ENCODE measurements at places on chromosomes 6 and 20. TPM values are rescaled to one million over a fixed set of nuclear protein-coding genes. Genes with fewer than 3 reads are reported as not detected.

DNA sequence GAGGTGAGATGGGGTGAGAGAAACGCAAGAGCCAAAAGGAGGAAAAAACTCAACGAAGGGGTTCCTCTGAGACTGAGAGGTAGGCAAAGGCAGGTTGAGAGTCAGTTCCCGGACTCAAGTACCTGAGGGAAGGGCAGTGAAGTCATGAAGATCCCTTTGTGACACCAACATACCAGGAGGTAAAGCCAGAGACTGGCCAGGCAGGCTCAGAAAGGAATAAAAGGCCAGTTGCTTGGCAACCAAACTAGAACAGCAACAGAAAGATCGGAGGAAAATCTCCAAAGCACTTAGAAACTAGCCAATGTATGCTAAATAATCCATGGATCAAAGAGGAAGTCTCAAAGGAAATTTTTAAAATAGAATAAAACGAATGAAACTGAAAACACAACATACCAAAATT, 209.8 kb upstream of the PROKR2 start:
- H3K4me1 ChIP-seq: peaks cover 12% of the 10 kb centered on the region
- H3K4me3 ChIP-seq: no peak overlapping the region
- DNase-seq: no peak
- H3K36me3 ChIP-seq: peaks cover 16% of the 10 kb centered on the region

- H3K4me3 ChIP-seq: no peak overlapping the region
- no peaks in the 10 kb centered on the region for H3K36me3 ChIP-seq
- peaks cover 7% of the 10 kb centered on the region for H3K27me3 ChIP-seq
Measured at GRCh38 chr6:142075516-142076101, 57.1 kb upstream of the GJE1 start.

GRCh38 chr6:56435754-56436153, 188.4 kb upstream of the COL21A1 start:
- H3K36me3 ChIP-seq: no peaks in the 10 kb centered on the region
- no peaks in the 10 kb centered on the region for H3K4me1 ChIP-seq
- H3K27ac ChIP-seq: no peak overlapping the region
- H3K4me3 ChIP-seq: no peak overlapping the region
- DNase-seq: no peak

- H3K4me3 ChIP-seq: no peak overlapping the region
- H3K36me3 ChIP-seq: peaks cover 10% of the 10 kb centered on the region
- peaks cover 39% of the 10 kb centered on the region for H3K27me3 ChIP-seq
- DNase-seq: no peak
Measured at GRCh38 chr6:38724343-38724742, 9.2 kb downstream of the DNAH8 start.

- H3K27ac ChIP-seq: no peak overlapping the region
- H3K27me3 ChIP-seq: no peaks in the 10 kb centered on the region
- peaks cover 44% of the 10 kb centered on the region for H3K36me3 ChIP-seq
- peaks cover 14% of the 10 kb centered on the region for H3K4me1 ChIP-seq
Measured at GRCh38 chr6:151070631-151071051, 169.1 kb upstream of the AKAP12 start.

- H3K36me3 ChIP-seq: peaks cover 8% of the 10 kb centered on the region
- H3K27ac ChIP-seq: no peak overlapping the region
- no peak overlapping the region for H3K4me3 ChIP-seq
- H3K4me1 ChIP-seq: peaks cover 12% of the 10 kb centered on the region
- H3K27me3 ChIP-seq: no peaks in the 10 kb centered on the region
Measured at GRCh38 chr6:73131706-73132105, 93.6 kb downstream of the KHDC1L start.

GRCh38 chr6:73264446-73264845, 1.4 kb upstream of the KHDC1 start:
- no peak for DNase-seq
- no peak overlapping the region for H3K27ac ChIP-seq
- H3K27me3 ChIP-seq: no peaks in the 10 kb centered on the region
- peak overlapping the region; percentile 84 for H3K4me3 ChIP-seq
- no peaks in the 10 kb centered on the region for H3K36me3 ChIP-seq

- DNase-seq: peak; percentile 60
- no peaks in the 10 kb centered on the region for H3K36me3 ChIP-seq
- H3K4me3 ChIP-seq: peak overlapping the region; percentile 76
Measured at GRCh38 chr20:50191065-50191543, 474 bp downstream of the CEBPB start.

- H3K27ac ChIP-seq: no peak overlapping the region
- H3K27me3 ChIP-seq: peaks cover 7% of the 10 kb centered on the region
- H3K36me3 ChIP-seq: peaks cover 8% of the 10 kb centered on the region
- peaks cover 2% of the 10 kb centered on the region for H3K4me1 ChIP-seq
Measured at GRCh38 chr20:64092258-64093012, 8.2 kb upstream of the LKAAEAR1 start.

Gene PKIB
- polyA plus RNA-seq: not detected

Gene RIMS1
- not detected for polyA plus RNA-seq

Gene MOG
- not detected for polyA plus RNA-seq

Gene TSHZ2
- polyA plus RNA-seq: 0.04 TPM
